ENCODE measurements at places on chromosomes 12 and 14.

DNA sequence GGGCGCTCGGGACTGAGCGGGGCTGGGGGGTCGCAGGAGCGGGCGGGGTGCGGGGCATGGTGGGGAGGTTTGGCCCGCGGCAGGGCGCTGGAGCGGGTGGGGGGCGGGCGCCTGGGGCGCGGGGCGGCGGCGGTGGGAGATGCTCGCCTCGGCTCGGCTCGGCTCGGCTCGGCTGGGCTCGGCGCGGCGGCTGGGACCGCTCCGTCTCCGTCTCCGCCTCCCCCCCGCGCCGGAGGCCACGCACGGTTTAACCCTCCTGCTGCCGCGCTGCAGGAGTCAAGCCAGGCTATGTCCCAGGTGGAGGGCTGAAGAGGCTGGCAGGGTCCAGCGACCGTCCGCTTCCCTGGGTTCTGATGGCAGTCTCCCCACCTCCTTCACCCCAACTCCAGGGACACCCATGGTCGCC is at the start of gene PIANP:
Gene PIANP, minus strand, starts transcription at position 170 of the 406 bp plus-strand sequence. CDS start 2,754 bp downstream, outside the sequence.
- no peak for DNase-seq

- no peak for DNase-seq
These were observed 8.1 kb upstream of the SNRNP35 start for GRCh38 chr12:123449856-123450255.

DNA sequence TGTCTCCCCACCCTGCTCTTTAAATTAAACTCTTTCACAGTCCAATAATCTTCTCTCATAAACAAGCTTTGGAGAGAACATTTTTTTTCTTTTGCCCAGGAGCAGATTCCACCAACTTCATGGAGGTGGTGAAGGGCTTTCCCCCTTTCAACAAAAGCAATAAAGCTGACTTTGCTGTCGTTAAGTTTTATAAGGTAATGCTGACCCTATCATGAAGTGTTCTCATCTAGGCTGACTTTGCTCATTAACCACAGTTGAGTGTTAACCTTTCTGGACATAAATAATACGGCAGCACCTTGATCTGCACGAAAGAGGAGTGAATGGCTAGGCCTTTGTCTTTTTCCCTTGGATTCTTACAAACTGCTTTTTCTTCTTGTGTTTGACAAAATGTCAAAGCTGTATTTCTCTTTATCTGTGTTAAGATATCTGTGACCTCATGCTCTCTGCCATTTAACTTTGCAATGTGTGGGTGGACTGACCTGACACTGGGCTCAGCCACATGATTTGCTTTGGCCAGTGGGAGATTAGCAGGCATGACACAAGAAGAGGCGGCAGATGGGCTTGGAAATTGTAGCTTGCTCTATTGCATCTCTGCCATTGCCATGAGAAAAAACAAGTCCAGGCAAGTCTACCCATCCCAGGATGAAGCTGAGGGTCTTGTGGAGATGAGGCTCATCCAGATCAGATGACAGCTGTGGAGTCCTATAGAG is 470.9 kb upstream of the CCDC196 start:
- no peak for DNase-seq

DNA sequence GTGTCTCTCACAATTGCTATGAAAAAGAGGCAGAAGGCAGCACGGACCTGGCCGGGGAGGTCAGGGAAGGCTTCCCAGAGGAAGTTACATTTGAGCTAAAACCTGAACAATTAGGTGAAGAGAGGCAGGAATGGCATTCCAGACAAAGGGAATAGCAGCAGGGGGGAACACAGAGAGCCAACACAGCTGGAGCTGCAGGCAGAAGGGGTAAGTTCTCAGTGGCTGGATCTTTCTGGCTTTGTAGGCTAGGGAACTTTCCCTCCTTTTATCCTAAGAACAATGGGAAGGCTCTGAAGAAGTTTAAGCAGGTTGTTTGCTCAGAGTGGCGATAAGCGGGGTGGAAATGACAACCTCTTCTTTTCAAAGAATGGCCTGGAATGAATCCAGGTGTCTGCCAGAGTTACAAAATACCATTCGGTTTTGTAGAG is 100.0 kb downstream of the PRIMA1 start:
- no peak for DNase-seq

DNA sequence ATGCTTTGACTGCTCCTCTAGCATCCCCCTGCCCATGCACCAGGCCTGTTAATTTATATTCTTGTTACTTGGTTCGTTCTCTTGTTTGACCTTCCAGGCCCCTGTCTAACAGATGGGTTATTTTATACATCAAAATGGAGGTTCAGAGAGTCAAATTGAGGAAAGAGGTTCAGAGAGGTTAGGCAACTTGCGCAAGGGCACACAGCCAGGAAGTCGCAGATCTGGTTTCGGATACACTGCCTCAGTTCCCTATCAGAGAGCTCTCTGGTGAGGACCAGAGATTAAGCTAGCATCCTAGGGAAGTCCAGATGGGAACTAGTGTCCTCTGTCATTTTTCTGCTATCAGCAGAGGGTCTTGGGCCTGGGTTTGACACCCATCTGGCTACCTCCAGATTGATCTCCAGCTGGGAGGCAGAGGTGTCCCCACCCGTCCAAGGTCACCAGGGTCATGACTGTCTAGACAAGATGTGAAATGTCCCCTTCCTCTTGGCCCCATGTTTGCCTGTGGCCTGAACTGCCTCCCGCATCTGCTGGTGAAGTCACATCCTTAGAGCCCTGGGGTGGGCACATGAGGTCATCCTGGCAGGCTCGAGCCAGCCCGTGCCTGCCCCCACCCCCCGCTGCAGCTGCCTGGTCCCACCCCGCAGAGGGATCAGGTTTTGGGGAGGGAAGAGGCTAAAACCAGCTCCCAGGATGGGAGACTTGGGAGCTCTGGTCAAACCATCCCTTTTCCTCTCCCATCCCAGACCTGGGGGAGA is 84.3 kb upstream of the NCOR2 start:
- DNase-seq = no peak

DNA sequence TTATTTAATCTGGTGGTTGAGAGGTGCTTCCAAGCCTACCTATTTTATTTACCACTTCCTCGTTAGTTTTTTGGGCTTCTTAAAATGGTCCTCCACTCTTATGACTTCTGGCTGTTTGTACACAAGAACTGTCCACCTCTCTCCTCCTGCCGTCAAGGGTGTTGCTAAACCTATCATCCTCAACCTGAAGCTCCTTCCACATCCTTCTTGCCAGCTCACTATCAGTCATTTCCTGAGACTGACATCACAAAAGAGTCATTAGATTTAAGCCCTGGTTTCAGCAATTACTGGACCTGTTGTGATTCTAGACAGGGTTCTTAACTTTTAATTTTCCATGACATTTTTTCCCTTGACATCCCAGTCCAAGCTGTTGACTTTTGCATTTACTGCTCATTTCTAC is 91.9 kb downstream of the BICD1 start:
- no peak for DNase-seq
